ENCODE measurements at places on chromosomes 3 and 15. TPM values are rescaled to one million over a fixed set of nuclear protein-coding genes. Genes with fewer than 3 reads are reported as not detected.

DNA sequence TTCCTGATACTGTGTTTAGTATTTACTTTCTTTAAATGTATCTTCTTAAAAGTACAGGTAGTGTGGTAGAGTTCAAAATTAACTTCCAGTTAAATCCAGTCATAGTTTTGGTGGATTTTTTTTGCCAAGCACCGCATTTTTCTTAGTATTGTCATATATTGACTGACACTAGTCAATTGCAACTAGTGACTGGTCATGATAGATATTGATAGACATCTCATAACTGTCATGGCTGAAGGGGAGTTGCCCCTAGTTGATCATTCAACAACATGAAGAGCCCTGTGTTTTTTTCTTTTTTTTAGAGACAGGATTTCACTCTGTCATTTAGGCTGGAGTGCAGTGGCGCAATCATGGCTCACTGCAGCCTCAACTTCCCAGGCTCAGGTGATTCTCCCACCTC lies 22.1 kb downstream of the RAB8B start:
- DNase-seq, result no peak

- DNase-seq, result no peak
These were observed 456.9 kb upstream of the UBE2E2 start for GRCh38 chr3:22746221-22746620.

- no peak for DNase-seq
These were observed 4.3 kb downstream of the MECOM start for GRCh38 chr3:169659096-169659819.

DNA sequence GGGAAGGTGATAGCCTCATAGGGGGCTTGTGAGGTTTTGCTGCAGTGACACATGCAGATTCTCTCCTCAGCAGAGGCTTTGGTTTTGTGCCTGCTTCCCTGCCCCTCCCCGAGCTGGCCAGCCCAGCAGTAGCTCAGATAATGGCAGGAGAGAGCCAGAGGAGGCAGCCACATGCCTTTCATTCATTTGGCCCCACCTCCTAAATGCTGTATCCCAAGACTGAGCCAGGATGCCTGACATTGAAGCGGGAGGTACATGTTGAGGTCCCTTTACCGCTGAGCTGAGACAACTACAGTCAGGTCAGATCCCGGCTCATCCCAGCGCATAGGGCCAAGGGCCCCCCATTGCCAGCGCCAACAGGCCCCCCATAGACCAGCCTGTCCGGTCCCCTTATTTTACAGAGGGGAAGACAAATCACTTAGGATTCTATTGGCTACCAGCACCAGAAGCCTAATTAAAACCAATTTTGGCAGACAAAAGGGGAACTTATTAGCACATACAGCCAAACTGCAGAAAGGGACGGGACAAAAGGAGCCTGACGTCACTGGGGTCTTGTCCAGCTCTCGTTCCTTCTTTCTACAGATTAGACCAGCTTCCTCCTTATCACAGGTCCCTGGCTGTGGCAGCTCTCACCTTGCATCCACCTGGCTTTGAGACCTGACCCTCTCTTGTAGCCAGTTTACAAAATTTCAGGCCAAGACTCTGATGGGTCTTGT lies 12.1 kb upstream of the POLG start:
- DNase-seq, result no peak

DNA sequence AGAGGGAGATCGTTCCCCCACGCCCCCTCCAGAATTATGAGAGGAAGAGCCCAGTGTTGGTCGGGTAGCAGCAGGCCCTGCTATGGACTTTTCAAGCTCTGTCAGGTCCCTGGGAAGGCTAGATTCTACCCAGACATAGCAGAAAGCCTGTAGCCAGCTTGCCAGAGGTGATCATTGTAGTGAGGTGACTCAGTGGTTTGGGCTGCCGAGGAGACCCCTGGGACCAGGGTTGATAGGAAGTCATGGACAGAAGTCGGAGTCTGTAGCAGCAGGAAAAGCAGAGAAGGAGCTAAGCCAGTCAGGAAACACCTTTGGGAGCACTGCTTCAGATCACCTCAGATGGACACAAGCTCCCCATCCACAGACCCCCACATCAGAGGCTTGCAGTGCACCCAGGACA lies 67.7 kb downstream of the CCNL1 start:
- no peak for DNase-seq

- no peak for DNase-seq
These were observed 11.3 kb downstream of the TMEM266 start for GRCh38 chr15:76070921-76071635.

DNA sequence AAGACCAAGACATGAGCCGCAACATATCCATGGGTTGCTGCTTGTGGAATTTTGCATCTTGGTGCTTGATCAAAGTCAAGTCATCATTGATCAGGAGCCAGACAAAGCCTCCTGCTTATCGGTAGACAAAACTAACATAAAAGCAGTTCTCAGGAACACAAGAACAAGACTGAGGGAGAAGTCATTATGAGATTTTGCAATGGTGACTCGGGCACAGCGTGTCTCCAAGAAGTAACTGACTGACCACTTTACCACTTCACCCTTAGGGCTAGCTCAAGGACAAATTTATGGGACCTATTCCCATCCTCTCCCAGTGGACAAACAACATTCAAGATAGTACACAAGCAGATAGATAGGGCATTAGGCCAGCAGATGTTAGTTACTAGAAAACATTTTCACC lies 68.1 kb upstream of the LIMD1 start:
- no peak for DNase-seq

DNA sequence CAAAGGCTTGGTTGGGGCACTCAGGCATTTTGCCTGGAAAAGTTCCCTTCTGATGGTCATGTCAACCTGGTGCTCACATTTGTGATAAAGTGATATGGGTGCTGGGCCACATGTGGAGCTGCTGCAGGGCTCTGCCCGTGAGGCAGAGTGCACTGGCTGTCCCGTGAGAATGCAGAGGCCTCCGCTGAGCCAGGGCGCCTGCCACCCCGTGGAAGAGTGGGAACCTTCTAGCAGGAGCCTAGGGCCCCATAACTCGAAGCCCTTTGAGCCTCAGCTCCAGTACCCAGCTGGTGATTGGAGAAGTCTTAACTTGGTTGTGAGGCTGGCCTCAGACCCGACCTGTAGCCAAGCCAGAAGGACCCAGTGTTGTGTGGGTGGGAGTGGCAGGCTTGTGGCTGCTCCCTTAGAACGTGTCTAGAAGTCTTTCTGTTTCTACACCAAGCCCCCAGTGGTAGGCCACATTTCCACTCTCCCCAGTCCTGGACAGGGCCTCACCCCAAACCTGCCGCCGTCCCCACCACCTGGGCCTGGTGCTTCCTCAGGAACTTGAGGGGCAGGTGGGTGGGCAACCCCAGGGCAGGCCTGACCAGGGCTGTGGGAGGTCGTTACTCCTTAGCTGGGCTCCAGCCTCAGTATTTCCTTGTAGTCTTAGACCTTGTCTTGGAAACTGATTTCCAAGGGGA lies 19.7 kb downstream of the SEC61A1 start:
- DNase-seq, result no peak

GRCh38 chr3:52696830-52697631 lies 8.6 kb downstream of the GLT8D1 start:
- DNase-seq, result no peak

- DNase-seq, result no peak
These were observed 32.9 kb downstream of the DAPK2 start for GRCh38 chr15:64013179-64014062.

GRCh38 chr3:65811086-65811761 lies 227.5 kb downstream of the MAGI1 start:
- DNase-seq, result no peak

DNA sequence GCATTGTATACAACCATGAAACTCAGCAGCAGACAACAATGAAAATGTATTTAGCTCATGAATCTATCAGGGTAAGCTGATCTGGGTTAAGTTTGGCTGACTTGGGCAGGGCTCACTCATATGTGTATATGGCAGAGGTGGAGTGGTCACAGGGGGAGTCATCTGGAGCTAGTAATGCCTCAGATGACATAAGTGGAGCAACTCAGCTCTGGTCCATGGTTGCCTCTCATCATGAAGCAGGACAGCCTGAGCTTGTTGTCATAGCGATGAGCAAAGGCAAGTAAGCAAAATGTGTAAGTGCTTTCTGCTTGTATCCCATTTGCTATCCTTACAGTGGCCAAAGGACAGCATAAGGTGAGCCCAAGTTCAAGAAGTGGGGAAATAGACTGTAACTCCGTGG lies 64.5 kb downstream of the ALCAM start:
- no peak for DNase-seq

DNA sequence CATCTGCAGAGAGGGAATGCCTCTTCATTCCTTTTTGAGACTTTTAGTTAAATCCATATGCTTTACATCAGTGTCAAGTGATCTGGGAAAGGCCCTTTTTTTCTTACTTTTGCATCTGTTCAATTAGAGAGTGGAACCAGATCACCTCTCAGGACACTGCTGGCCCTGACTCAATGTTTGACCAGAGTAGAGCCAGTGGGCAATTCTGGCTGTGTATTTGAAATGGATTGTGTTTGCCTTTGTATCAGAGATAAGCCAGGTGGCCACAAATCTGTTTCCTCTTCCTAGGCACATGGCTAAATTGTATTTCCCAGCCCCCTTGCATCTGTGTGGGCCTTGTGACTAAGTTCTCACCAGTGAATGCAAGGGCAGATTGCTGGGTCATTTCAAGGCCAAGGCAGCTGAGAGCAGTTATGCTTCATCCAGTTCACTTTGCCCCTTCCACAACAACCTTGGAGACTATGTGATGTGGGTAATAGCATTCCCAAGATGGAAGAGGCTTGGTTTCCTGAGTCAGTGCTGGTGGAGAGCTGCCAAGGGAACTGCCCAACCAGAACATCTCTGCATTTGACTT lies 75.6 kb upstream of the CACNA2D3 start:
- DNase-seq, result no peak

DNA sequence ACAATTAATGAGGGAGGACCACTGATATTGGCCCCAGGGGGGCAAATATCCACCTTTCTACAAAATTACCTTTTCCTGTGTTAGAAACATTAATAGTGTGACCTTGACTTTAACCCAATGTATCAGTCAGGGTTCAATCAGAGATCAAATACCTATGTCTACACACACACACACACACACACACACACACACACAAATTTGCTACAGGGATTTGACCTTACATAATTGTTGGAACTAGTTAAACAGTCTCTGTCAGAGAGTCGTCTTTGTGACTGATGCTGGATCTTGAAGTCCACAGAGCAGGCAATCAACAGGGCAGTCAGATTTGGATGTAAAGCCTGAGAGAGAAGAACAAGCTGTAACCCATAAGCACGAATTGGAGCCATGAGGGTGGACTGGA lies 32.5 kb downstream of the TM4SF4 start:
- no peak for DNase-seq

DNA sequence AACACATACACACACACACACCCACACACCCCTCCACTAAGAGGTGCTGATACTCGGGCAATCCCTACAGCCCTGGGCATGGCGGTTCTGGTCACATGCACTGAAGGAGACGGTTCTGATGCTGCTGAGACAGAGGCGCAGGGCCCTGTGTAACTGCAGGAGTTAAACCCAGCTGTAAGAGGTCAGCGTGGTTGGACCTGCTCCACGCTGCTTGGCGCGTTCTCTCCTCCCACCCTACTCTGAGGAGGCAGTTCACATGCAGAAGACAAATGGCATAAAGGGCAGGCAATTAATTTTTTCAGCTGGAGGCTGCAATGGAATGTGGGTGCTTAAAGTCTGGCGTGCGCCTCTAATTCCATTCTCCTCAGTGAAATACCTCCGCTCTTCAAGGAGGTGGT lies 35.2 kb downstream of the GRK7 start:
- DNase-seq, result no peak

- no peak for DNase-seq
These were observed 456.6 kb downstream of the SHQ1 start for GRCh38 chr3:72391659-72392058.

DNA sequence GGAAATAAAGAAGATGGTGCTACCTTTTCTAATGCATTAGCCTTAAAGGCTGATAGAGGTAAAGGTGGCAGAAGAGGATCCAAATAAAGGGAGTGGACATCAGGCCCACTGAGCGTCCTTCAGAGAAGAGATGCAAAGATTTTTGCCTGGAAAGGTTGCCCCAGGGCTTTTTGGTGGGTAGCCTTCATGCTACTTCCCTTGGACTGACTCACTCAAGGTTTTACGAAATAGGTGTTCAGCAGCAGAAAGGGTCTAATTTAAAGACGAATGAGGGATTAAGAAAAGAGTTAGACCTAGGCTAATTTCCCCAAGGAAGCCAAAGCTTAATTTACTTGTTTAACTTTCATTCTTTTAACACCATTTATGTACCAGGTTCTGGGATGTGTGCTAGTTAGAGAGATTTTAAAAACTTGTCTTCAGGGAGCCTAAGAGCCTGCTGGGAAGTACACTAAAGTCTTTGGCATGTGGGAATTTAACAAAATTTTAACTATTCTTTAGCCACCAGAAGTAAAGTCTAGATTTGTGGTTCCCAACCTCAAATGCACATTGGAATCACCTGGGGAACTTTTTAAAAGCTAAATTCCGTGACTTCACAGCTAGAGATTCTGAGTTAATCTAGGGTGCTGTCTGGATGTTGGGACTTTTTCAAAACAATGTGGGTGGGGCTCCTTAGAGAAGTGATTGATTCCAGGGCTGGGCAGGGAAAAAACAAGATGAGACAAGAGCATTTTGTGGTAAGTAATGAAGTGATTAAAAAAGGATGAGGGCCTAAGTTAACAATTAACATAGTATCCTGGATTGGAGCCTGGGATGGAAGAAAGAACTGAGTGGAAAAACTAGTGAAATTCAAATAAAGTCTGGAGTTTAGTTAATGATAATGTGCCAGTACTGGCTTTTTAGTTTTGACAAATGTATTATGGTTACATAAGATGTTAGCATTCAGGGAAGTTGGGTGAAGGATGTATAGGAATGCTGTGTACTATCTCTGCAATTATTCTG lies 3.4 kb downstream of the IL20RB start:
- DNase-seq, result no peak

- no peak for DNase-seq
These were observed 113.4 kb upstream of the LRRFIP2 start for GRCh38 chr3:37287776-37288175.

GRCh38 chr15:100710222-100710621 lies 107.8 kb downstream of the ASB7 start:
- no peak for DNase-seq

The C3orf20 gene
- total RNA-seq, result not detected

The SOX14 gene
- 0.18 TPM for total RNA-seq

The LRRC31 gene
- total RNA-seq, result not detected

The MESP2 gene
- total RNA-seq, result 0.36 TPM

The UBAP1L gene
- total RNA-seq, result 4.5 TPM

The ACKR2 gene
- 0.56 TPM for total RNA-seq

The ZNF660 gene
- total RNA-seq, result 29.8 TPM

The PRTG gene
- total RNA-seq, result 322 TPM

The MESP1 gene
- total RNA-seq, result 1.2 TPM

The UBA7 gene
- 6.0 TPM for total RNA-seq

The OIP5 gene
- total RNA-seq, result 25.2 TPM
